ENCODE measurements at places on chromosomes 7 and 10.

- DNase-seq: no peak
These were observed 27.9 kb upstream of the CDK14 start for GRCh38 chr7:90568213-90568612.

DNA sequence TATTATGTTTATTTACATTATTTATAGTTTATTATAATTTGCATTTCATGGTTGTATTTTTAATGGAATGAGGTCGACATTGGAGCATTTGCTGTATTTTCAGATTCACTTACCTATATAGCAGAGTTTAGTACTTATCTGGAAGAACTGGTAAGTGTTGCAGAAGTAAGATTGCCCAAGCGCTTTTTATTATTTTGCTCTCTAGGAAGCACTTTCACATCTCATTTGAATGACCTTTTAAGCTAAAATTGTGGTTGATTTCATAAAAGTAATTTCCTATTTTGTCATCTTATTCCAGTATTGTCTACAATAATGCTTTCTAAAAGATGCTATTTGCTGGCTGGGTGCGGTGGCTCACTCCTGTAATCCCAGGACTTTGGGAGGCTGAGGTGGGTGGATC is 28.6 kb downstream of the SEC61A2 start:
- no peak for DNase-seq

- DNase-seq: no peak
These were observed 4.9 kb upstream of the SLC29A3 start for GRCh38 chr10:71314028-71314693.

DNA sequence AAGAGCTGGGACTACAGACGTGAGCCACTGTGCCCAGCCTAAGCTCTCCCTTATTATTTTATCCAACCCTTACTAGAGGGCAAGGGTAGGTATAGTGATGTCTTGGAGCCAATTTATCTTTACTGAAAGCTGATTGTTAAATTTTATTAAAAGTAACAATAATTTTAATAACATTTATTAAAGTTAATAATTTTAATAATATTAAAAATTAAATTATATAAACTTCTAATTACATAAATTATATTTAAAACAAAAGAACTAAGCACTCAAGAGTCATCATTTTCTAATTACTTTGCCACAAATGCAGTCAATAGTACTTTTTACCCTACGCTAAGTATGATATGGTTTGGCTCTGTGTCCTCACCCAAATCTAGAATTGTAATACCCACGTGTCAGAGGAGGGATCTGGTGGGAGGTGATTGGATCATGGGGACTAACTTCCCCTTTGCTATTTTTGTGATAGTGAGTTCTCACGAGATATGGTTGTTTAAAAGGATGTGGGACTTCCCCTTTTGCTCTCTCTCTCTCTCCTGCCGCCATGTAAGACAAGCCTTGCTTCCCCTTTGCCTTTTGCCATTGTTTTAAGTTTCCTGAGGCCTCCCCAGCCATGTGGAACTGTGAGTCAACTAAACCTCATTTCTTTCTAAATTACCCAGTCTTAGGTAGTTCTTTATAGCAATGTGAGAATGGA is 58.4 kb upstream of the ETV1 start:
- no peak for DNase-seq

DNA sequence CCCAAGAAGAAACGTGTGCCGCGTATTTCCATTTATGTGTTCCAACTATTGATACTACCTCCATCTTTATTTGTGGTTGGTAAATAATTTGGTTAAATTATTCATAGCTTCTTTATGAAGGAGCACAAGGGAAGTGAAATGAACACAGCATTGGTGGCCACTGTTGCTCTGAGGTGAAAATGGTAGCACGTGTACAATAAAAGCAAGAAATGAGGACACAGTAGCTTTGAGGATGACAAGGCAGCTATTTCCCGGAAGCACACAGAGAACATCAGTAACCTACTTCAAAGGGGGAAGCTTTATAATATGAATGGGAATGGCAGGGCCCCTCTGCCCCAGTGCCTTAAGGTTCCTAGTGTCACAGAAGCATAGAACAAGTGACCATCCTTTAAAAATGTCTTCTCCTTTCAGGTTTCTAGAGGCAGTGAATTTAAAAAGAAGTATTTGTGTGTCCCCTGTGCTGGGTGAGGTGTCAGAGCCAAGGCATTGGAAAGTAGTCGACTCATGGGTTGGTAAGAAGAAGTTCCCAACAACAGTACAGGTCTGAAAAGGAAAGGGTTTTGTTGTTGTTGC is 78.8 kb downstream of the SGMS1 start:
- no peak for DNase-seq
